ENCODE measurements at places on chromosomes 1 and 21.

DNA sequence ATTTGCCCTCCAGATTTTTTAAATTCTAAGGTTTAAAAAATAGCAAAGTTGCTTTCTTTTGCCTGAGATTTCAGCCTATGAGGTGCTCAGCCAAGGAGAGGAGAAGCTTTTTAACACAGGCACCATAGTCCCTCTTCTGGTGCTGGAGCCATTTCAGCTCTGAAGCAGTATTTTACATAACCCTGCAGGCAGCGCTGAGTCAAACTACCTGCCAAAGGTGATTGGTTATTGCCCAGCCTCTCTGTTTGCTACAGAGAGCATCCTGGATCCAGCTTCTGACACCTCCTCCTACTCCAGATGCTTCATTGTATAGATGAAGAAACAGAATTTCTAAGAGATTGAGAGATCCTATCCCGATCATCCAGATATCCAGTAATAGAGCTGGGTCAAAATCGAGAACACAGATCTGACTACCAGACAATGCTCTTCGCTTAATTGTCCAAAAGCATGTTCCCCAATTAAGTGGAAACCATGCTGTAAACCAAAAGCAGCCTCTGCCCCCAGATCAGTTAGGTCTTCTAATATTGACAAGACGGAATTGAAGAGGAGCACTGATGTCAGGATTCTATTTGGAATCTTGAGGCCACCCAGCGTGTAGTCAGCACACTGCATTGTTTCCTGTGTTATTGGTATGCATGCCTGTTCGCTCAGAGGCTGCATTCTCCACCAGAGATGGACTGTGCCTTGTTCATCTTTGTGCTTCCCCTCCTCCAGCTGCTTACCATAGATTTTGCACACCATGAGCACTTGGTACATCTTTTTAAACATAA, 22.1 kb downstream of the RGS8 start:
- DNase-seq, result no peak

- DNase-seq, result no peak
These were observed 125.0 kb downstream of the TIAM1 start for GRCh38 chr21:31218830-31219608.

GRCh38 chr1:27318596-27318995, 3.4 kb upstream of the TMEM222 start:
- DNase-seq, result no peak

DNA sequence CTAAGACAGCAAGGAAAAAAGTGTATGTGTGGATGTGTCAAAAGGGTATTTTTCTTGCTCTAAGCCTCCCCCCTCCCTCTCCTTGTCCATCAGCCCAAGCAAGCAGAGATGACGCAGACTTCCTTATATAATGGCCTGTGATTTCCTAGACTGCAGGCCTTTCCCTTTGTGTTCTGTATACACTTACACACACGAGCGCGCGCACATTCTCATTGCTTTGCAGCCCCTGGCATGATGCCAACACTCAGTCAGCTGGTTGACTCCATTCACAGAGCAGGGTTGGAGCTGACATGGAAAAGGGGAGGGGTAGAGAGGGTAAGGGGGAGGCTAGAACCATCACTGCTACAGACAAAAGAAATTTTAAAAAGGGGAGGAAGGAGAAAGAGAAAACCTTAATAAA, 41.8 kb downstream of the GATAD2B start:
- DNase-seq, result peak; percentile 39

DNA sequence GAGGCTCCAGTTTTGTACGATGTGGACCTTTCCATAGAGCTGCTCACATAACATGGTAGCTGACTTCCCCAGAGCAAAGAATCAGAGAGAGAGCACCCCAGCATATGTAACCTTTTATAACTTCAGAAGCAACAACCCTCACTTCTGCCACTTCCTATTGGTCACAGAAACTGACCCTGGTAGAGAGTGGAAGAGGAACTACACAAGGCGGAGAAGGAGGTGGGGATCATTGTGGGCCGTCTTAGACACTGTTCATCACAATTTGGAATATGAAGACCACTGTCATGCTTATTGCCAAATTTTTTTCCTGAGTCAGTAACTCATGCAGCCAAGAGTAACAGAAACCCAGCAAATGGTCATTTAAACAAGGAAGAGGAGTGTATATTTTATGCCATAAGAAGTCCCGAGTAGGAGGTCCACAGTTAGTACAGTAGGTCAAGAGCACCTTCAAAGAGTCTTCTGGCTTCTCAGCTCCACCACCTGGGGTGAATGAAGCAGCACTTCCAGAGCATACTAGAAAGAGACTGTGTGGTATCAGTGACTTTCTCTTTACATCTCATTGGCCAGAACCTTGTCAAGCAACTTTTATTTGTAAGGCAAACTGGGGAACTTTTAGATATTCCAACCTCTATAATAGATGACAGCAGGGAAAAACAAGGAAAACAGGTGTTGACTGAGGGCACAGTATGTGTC, 71.8 kb downstream of the ODF2L start:
- DNase-seq, result no peak

DNA sequence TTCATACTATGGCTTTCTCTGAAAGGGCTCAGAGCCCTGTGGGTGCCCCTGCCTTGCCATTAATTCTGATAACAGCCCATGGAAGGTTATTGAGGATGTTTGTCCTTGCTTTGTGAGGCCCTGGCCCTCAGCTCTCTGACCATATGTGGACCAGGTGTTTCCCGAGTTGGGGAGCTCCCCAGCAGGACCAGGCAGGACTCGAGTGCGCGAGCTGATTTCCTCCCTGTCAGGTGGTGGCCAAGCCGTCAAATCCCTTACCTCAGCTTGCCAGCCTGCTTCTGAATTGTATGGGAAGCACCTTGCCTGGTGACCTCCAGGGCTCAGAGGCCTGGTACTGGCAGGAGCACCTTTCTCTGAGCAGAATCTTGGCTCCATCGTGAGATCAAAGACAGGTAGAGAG, 17.9 kb upstream of the SDE2 start:
- no peak for DNase-seq

GRCh38 chr1:109850827-109851226, 59.8 kb upstream of the CSF1 start:
- DNase-seq, result no peak

- DNase-seq, result no peak
These were observed 244.3 kb upstream of the NRIP1 start for GRCh38 chr21:15309022-15309590.

DNA sequence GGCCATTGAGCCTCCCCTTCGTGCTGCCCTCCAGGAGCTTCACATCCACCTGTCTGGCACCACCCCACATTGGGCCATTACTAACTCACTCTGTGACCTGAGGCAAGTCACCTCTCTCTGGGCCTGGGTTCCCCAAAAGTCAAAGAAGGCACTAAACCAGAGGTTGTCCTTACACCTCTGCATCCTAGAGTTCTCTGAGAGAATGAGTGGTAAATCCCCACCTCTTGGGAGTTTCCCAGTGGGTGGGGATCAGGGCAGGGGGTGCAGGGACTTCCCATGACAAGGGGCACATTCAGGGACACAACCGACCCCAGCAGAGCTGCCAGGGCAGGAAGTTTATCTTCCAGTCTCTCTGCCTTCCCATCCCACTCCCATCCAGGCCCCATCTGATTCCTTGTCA, 99.7 kb downstream of the EPHB2 start:
- no peak for DNase-seq

GRCh38 chr1:185375583-185375982, 58.5 kb upstream of the IVNS1ABP start:
- no peak for DNase-seq

DNA sequence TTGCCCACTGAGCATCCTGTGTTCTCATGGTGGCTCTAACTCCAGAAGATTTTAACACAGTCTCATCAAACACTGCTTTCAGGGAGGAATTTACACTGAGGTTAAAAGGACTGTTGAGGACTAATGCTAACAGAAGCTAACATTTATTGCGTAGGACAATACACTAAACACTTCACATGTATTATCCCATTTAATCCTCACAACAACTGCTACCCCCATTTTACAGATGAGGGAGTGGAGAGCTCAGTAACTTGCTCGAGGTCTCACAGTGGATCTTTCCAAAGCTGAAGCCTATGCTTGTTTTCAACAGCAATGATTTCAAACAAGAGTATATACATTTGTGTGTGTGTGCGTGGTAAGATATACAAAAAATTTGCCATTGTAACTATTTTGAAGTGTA, 13.9 kb downstream of the ATF3 start:
- no peak for DNase-seq

GRCh38 chr1:84862810-84863251, 30.2 kb downstream of the LPAR3 start:
- DNase-seq, result peak; percentile 26

- no peak for DNase-seq
These were observed 44.1 kb upstream of the KCNQ4 start for GRCh38 chr1:40739455-40740008.

GRCh38 chr1:15257309-15257708, 10.3 kb downstream of the FHAD1 start:
- no peak for DNase-seq

GRCh38 chr1:182889997-182890396, 50.9 kb downstream of the DHX9 start:
- peak; percentile 16 for DNase-seq

- no peak for DNase-seq
These were observed 11.3 kb upstream of the RIPK4 start for GRCh38 chr21:41777951-41778815.

- DNase-seq, result no peak
These were observed 323.7 kb upstream of the FAM78B start for GRCh38 chr1:166490437-166490991.

DNA sequence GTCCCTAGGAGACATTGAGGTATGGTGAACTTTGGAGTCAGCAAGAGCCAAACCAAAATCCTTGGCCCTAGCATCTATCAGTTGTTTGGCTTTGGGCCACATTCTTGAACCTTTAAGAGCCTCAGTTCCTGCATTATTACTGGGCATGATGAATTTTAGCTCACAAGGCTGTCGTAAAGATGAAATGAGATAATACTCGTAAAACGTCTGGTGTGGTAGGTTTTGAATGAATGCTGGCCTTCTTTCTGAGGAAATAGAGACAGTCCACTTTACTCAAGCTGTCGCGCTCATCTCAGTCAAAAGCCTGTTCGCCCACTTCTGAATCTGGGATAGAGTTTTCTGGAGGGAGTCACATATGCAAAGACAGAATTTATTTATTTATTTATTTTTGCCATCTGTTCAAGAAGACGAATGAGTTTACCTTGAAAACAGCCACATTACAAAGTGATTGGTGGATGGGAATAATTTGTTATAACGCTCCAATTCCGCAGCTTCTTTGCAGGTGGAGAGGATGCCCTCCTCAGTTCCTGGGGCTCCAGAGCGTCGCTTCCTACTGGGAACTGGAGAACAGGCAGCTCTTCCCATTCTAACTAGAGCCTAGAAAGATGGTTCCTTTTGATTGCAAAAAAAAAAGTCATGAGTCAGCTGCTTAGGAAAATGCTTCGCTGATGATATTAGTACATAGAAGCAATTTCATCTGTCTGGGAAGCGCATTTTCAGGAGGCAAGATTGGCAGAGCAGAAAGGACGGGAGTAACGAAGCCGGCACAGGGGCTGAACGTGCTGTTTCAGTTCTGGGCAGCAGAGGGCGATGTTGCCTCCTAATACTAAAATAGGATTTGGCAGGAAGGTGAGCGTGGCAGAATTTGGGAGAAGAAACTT, 49.9 kb upstream of the CYP2J2 start:
- DNase-seq, result peak; percentile 37

DNA sequence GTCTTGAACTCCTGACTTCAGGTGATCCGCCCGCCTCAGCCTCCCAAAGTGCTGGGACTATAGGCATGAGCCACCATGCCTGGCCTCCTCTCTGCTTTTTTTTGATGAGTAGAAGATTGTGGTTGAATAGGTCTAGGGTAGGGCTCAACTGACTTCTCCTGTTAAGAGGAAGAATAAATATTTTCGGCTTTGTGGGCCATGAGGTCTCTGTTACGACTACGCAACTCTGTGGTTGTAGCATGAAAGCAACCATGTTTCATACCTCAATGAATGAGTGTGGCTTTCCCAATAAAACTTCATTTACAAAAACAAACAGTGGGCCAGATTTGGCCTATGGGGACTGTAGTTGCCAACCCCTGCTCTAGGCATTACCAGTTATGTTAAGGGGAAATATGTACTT, 67.8 kb downstream of the NID1 start:
- no peak for DNase-seq

- DNase-seq, result no peak
These were observed 24.0 kb downstream of the TMEM53 start for GRCh38 chr1:44650159-44650831.

DNA sequence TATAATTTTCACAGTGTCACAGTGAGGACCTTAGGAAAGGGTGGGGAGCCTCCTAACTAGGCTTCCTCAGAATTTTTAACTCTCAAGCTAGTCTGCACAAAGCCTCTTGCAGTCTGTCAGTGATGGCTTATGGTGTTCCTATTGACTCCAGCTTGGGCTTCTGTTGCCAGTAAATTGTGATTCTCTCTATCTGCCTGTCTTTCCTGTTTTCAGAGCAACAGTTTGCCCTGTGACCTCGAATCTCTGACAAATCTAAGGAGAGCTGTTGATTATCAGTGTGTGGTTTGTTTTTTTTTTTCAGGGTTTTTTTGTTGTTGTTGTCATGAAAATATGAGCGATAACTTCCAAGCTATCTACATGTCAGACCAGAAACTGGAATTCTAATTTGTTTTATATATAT, 423.2 kb upstream of the B3GALT2 start:
- DNase-seq, result no peak

GRCh38 chr1:85578321-85579295, 2.0 kb upstream of the CCN1 start:
- DNase-seq, result no peak

GRCh38 chr21:37338671-37339551, 27.7 kb upstream of the DYRK1A start:
- DNase-seq, result no peak

DNA sequence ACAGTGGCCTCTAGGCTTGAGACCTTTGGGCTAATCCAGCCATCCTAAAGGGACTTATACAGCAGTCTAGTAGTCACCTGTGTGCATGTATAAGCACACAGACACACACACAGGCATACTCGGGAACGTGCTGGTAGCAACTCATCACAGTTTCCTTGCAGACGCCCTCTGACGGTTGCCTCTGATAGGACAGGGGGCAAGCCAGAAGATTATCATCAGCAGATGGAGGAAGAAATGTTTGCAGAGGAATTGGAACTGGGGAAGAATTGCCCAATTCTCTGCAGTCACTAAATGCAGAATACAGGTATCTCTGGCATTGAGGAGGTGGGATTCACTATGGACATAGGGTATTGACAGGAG, 222.2 kb downstream of the C1orf94 start:
- DNase-seq, result no peak

GRCh38 chr1:39562886-39563285, 13.7 kb downstream of the PABPC4 start:
- DNase-seq, result no peak

GRCh38 chr1:25867210-25867991, 8.1 kb downstream of the PAQR7 start:
- no peak for DNase-seq

GRCh38 chr1:216686860-216687766, 36.1 kb downstream of the ESRRG start:
- no peak for DNase-seq

Data from activated CD4-positive, alpha-beta T cell treated with anti-CD3 and anti-CD28 coated beads, Interleukin-2, amount 50 U/mL, for 1 hour (primary cell).